Cortex of kidney (tissue), 1 donor: ENCODE measurements at places on chromosomes 7 and 10.

DNA sequence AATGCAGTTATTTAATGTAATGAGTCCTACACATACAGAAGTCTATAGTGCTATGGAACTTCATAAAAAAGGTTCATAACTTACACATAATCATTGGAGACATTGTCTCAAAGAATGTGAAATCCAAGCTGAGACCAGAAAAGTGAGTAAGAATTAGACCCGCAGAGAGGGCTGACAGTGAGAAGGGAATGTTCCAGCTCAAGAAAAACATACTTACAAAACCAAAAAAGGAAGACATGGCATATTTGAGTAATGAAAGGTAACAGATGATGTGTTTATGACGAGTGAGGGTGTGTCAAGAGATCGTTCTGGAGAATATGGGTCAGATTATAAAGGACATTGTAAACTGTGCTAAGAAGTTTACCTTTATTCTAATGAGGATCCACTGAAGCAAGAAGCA, 566.5 kb downstream of the ATRNL1 start:
- DNase-seq = no peak

DNA sequence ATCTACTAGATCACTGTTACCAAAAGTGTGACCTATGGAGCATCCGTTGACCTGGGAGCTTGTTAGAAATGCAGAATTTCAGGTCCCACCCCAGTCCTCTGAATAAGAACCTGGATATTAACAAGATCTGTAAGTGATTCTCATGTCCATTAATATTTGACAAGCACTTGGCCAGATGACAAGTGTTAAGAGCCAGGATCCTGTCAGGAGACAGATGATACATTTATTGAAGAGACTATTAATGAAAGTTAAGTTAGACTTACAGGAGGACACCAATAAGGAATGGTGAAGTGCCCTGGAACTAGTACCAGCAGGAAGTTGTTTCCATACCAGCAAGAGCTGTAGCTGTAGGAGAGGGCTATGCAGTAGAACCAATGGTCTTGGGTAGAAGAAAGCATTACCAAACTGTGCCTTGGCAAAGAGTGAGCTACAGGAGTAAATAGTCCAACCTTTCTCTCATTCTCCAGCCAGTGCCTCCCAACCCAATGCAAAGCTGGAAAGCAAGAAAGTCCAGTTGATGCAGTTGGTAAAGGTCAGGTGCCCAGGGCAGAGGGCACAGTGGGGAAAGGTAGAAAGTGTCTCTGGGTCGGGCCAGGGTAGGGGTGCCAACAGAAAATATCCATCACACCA, 35.3 kb upstream of the ADD3 start:
- no peak for DNase-seq

GRCh38 chr7:141463986-141464385, 87.2 kb upstream of the AGK start:
- DNase-seq = no peak

- DNase-seq = no peak
These were observed 23.0 kb upstream of the TRIL start for GRCh38 chr7:28981161-28981465.

DNA sequence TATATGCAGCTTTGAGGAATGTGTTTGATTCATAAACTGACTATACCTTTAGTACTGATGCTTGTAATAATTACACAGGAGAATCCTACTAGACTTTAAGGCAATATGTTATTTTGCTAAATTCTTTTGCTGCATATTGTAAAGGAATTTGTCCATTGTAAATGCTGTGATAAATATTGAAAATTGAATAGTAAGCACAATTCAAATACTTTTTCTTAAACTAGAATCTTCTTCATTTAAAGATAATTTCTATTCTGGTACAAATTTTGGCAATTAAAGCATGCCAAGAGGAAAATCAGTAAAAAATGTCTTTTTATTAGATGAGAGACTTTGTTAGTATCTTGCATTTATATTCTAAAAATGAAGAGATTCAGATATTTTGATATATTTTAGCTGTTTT, 45.4 kb downstream of the SMNDC1 start:
- no peak for DNase-seq

DNA sequence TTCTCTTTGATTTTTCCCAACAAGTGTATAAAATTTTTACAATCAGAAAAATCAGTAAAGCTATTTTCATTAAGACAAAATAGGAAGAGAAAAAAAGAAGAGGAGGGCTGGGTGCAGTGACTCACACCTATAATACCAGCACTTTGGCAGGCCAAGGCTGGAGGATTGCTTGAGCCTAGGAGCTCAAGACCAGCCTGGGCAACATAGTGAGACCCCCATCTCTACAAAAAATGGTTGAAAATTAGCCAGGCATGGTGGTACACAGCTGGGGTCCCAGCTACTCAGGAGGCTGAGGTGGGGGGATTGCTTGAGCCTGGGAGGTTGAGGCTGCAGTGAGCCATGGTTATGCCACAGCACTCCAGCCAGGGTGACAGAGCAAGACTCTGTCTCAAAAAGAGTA, 172.3 kb downstream of the AKR1D1 start:
- no peak for DNase-seq

DNA sequence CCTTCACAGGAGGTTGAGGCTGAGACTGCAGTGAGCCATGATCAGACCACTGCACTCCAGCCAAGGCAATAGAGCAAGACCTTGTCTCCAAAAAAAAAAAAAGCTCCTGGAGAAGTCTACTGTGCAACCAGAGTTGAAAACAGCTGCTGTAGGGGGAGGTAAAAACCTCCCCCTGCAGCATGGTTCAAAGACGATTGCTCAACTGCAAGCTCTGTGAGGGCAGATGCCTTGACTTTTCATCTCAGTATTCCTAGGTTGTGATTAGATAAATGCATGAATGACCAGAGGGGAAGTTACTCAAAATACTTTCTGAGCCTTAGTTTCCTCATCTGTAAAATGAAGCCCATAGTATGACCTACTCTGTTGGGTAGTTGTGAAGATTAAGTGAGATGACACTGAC, 25.0 kb upstream of the PPA1 start:
- DNase-seq = no peak

- DNase-seq = no peak
These were observed 52.5 kb upstream of the NKX6-2 start for GRCh38 chr10:132838346-132838970.

DNA sequence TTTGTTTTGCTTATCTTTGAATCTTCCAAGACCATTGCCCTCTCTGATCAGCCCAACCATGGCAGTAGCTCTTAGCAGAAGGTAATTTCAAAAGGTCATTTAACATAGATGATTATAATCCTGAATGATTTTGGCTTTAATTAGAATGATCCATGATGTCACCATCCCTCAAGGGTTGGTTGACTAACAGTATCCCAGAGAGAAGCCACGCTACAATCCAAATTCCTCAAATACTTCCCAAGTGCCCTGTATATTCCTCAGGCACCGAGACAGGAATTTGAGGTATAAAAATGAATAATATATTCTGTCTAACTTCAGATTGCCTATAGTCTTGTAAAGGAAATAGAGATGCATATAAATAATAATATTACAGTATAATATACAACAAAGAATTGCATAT, 42.1 kb upstream of the TMEM196 start:
- no peak for DNase-seq

- no peak for DNase-seq
These were observed 8.4 kb upstream of the PFKFB3 start for GRCh38 chr10:6194311-6194710.

DNA sequence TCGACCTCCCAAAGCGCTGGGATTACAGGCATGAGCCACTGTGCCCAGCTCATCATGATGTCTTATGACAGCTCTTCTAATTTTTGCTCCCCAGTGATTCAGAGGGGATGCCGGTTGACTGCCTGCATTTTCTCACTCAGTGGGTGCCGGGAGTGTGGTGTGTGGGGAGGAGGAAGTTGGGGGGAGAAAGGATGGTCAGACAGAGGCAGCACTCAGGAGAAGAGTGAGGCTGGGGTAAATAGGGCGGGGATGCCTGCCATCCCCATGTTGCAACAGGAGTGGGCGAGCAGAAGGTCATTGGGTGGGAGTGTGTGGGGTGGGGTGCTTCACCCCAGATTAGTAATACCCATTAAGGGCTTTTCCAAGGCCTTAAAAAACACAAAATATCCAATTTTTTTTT, 3.5 kb upstream of the CCL24 start:
- no peak for DNase-seq
